Activated CD8-positive, alpha-beta memory T cell treated with anti-CD3 and anti-CD28 coated beads, Interleukin-2, amount 10 ng/mL, durations not matched to agents 7 days and 5 days (primary cell): ENCODE measurements at places on chromosomes 4 and X. TPM values are rescaled to one million over a fixed set of nuclear protein-coding genes. Genes with fewer than 3 reads are reported as not detected.
A peak's percentile ranks its signal among the peaks of the same experiment; 100 is the strongest.

DNA sequence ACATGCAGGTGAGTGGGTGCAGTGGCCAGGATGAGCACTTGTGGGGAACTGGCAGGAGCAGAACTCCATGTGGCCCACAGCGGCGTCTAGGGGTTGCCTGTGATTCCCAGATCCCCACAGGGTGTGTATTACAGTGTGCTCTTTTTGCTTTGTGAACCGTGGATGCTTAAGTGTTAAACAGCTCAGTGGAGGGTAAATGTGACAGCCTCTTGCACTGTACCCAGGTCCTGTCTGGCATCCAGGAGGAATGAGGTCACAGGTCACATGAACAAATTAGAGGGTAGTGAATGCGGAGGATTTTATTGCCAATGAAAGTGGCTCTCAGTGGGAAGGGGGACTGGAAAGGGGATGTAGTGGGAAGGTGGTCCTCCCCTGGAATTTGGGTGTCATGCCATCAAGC, 447.8 kb downstream of the SPRY1 start:
- DNase-seq: no peak
- no peaks in the 10 kb centered on the region for H3K36me3 ChIP-seq
- no peak overlapping the region for H3K4me3 ChIP-seq
- no peaks in the 10 kb centered on the region for H3K4me1 ChIP-seq
- H3K27ac ChIP-seq: no peak overlapping the region
- H3K27me3 ChIP-seq: peaks cover 11% of the 10 kb centered on the region

GRCh38 chr4:85778632-85779131, 303.7 kb downstream of the ARHGAP24 start:
- no peak for DNase-seq
- H3K27me3 ChIP-seq: no peaks in the 10 kb centered on the region
- no peak overlapping the region for H3K4me3 ChIP-seq

DNA sequence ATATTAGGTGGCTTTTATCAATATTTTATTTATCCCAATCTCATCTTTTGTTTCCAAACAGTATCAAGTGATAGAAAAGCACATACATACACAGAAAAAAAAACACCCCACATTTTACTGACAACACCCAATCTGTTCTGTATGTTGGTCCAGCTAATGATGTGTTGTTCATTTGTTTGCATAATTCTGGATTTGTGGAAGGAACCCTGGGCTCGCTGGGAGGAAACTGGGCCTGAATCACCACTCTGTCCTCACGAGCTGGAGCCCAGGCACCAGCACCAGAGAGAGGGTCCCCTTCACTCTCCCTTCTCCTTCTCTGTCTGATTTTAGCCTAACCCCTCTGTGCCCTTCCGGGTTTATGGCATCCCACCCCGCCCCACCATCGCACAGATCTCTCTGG, 79.8 kb downstream of the PSAPL1 start:
- H3K27ac ChIP-seq: no peak overlapping the region
- no peak overlapping the region for H3K4me3 ChIP-seq
- no peaks in the 10 kb centered on the region for H3K36me3 ChIP-seq
- no peak for DNase-seq
- no peaks in the 10 kb centered on the region for H3K27me3 ChIP-seq

DNA sequence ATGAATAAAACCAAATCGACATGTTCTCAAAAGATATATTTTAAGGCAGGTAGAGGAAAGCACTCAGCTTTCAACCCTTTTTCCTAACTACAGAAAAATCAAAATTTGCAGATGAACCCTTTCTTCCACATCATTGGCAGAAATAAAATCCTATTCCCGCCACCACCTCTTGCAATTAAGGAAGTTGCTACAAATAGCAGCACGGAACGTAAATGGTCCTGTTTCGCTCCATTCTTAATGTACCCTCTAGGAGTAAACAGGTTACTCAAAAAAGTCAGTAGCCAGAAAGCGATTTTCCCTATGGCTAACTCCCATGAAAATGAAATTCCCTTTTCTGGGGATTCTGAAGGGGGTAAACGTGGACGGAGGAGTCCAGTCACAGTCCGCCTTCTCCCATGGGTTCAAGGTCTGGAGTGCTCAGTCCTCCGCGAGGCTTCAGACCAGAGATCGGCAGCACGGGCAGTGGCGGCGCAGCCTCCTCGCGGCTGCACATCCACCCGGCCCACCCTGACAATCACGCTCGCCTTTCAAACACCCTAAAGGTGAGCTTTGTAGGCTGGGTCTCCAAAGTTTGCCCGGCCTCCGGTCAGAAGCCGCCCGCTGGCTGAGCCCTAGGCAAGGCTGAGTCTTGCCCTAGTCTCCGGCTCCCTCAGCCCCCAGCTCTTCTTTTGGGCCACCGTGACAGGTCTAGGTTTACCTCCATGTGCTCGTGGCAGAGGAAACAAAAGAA, 1.8 kb downstream of the ATP11C start:
- peaks cover 18% of the 10 kb centered on the region for H3K4me1 ChIP-seq
- H3K4me3 ChIP-seq: peak overlapping the region; percentile 72
- H3K27me3 ChIP-seq: no peaks in the 10 kb centered on the region

- H3K27ac ChIP-seq: no peak overlapping the region
- H3K27me3 ChIP-seq: peaks cover 61% of the 10 kb centered on the region
- peaks cover 1% of the 10 kb centered on the region for H3K36me3 ChIP-seq
- DNase-seq: no peak
Observed at GRCh38 chrX:50471390-50471789, 765 bp upstream of the DGKK start.

GRCh38 chrX:24646745-24647182, 383 bp downstream of the PCYT1B start:
- H3K27me3 ChIP-seq: peaks cover 22% of the 10 kb centered on the region
- peaks cover 10% of the 10 kb centered on the region for H3K4me1 ChIP-seq
- no peak for DNase-seq
- H3K36me3 ChIP-seq: no peaks in the 10 kb centered on the region
- H3K4me3 ChIP-seq: peak overlapping the region; percentile 56

GRCh38 chrX:14843666-14844065, 29.2 kb downstream of the FANCB start:
- no peaks in the 10 kb centered on the region for H3K4me1 ChIP-seq
- peaks cover 26% of the 10 kb centered on the region for H3K36me3 ChIP-seq
- H3K27ac ChIP-seq: no peak overlapping the region
- DNase-seq: no peak
- H3K4me3 ChIP-seq: no peak overlapping the region

DNA sequence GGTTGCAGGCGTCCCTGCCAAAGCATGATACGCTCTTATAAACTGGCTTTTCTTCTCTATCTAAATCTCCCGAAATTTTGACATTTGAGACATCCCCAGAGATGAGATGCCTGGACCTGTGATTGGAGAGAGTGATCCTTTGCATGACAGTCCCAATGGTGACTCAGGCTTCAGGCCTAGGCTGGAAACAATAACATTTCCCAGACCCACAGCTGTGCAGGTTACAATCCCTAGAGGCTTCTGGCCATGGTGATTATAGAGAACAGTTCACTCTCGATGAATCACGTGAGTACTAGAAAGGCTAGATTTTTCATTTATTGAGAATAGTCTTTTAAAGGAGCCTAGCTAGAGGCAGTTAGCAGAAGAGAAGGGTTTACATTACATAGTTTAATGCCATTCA, 75.9 kb downstream of the SPATA18 start:
- H3K27me3 ChIP-seq: peaks cover 7% of the 10 kb centered on the region
- no peaks in the 10 kb centered on the region for H3K36me3 ChIP-seq
- DNase-seq: no peak
- no peaks in the 10 kb centered on the region for H3K4me1 ChIP-seq

- no peaks in the 10 kb centered on the region for H3K4me1 ChIP-seq
- H3K36me3 ChIP-seq: no peaks in the 10 kb centered on the region
- no peak for DNase-seq
- H3K27ac ChIP-seq: no peak overlapping the region
- no peaks in the 10 kb centered on the region for H3K27me3 ChIP-seq
Observed at GRCh38 chrX:150164971-150165600, 198.0 kb upstream of the MAMLD1 start.

DNA sequence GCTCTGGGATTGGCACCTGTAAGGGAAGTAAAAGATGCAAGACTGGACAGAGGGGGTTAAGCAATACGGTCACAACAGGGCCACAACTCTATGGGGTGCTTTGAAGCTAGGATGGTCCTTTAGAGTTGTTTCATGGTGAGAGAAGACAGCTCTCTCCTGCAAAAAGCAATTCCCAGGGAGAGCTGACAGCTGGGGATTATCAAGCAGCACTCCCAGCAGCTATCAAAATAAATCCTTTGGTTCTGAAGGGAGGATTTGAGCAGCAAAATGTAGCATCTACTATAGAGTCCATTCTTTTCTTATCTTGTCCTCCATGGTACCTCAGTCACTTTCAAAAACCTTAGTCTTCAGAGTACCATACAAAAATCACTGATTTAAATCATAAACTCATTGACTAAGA, 35.1 kb upstream of the AP1AR start:
- no peak for DNase-seq
- H3K4me1 ChIP-seq: peaks cover 18% of the 10 kb centered on the region
- peaks cover 3% of the 10 kb centered on the region for H3K36me3 ChIP-seq
- H3K27me3 ChIP-seq: peaks cover 4% of the 10 kb centered on the region
- H3K27ac ChIP-seq: no peak overlapping the region

GRCh38 chrX:109596015-109596414, 29.0 kb downstream of the KCNE5 start:
- H3K27ac ChIP-seq: no peak overlapping the region
- H3K4me1 ChIP-seq: no peaks in the 10 kb centered on the region
- peaks cover 16% of the 10 kb centered on the region for H3K27me3 ChIP-seq
- DNase-seq: no peak
- H3K36me3 ChIP-seq: no peaks in the 10 kb centered on the region

DNA sequence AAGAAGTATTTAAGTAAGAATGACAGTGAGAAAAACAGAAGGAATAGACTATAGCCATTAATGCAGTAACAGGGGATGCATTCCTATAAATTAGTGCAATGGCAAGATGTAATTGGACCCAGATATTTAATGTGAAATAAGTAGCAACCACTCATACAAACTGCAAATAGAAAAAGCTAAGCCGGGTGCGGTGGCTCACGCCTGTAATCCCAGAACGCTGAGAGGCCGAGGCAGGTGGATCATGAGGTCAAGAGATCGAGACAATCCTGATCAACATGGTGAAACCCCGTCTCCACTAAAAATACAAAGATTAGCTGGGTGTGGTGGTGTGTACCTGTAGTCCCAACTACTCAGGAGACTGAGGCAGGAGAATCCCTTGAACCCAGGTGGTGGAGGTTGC, 845.8 kb downstream of the PDHA2 start:
- no peak overlapping the region for H3K4me3 ChIP-seq
- H3K4me1 ChIP-seq: no peaks in the 10 kb centered on the region
- no peaks in the 10 kb centered on the region for H3K27me3 ChIP-seq
- no peak overlapping the region for H3K27ac ChIP-seq
- DNase-seq: no peak
- H3K36me3 ChIP-seq: no peaks in the 10 kb centered on the region

GRCh38 chrX:131955099-131955777, 67.9 kb upstream of the STK26 start:
- H3K27ac ChIP-seq: no peak overlapping the region
- no peak overlapping the region for H3K4me3 ChIP-seq
- H3K4me1 ChIP-seq: peaks cover 7% of the 10 kb centered on the region
- H3K36me3 ChIP-seq: peaks cover 4% of the 10 kb centered on the region
- DNase-seq: no peak

- no peak overlapping the region for H3K4me3 ChIP-seq
- DNase-seq: no peak
- H3K27me3 ChIP-seq: no peaks in the 10 kb centered on the region
- no peaks in the 10 kb centered on the region for H3K36me3 ChIP-seq
- no peaks in the 10 kb centered on the region for H3K4me1 ChIP-seq
Observed at GRCh38 chrX:105221374-105221773, 880 bp upstream of the TEX13A start.

DNA sequence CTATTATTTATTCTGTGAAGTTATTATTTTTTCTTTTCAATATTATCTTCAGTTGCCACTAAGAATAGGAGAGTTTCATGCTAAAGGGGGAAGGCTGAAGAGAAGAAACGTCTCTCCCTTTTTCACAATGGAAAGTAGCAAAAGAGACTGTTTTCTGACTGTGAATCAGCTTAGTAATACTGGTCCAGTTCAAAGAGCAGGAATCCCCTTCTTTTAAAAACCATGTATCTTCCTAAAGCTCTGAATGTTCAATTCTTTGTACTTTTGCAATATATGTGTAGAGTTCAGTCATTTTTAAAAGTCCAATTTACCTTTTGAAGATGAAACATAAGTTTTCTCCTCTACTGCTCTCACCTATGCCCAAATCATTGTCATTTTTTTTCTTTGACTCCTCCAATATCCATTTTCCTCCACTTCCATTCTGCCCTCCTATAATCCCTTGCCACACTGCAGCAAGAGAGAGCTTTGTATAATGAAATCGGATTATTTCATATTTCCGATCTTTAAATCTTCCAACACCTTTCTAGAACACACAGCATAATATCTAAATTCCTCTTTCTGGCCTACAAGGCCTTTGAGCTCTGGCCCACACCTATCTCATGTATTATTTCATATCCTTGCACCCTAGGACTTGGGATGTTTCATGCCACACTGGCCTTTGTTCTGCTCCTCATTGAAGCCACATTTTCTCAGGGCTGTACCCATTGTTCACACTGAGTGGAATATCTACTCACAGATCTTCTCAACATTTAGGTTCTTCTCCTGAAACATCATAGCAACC, 195.3 kb downstream of the CAMK2D start:
- H3K4me1 ChIP-seq: peaks cover 37% of the 10 kb centered on the region
- no peaks in the 10 kb centered on the region for H3K27me3 ChIP-seq
- H3K27ac ChIP-seq: no peak overlapping the region
- H3K36me3 ChIP-seq: peaks cover 33% of the 10 kb centered on the region

GRCh38 chrX:40651620-40652223, 4.4 kb upstream of the CXorf38 start:
- no peaks in the 10 kb centered on the region for H3K27me3 ChIP-seq
- peak; percentile 75 for DNase-seq
- peak overlapping the region; percentile 52 for H3K27ac ChIP-seq
- H3K36me3 ChIP-seq: peaks cover 13% of the 10 kb centered on the region
- H3K4me1 ChIP-seq: peaks cover 3% of the 10 kb centered on the region

DNA sequence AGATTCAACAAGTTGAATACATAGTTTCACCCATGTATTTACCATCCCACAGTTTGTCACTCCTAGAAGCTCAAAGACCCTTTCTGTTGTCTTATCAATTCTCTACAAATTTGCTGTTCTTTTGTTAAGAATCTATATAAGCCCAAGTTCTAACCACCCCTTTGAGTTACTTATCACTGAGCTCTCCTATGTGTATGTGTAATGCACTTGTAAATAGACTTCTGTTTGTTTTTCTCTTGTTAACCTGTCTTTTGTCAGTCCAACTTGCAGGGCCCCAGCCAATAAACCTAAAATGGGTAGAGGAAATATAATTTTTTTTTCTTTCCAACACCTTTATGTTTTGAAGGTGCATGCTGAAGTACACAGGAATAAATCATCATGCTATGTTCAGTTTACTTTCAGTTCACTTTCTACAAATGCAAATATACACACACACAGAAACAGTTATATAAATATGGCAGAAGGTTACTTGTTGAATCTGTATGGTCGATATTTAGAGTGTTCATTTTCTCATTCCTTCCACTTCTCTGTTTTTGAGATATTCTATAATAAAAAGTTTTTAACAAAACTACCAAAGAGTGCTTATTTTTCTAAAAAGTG, 22.3 kb upstream of the CLOCK start:
- no peaks in the 10 kb centered on the region for H3K36me3 ChIP-seq
- H3K4me3 ChIP-seq: no peak overlapping the region
- H3K27me3 ChIP-seq: peaks cover 7% of the 10 kb centered on the region
- no peaks in the 10 kb centered on the region for H3K4me1 ChIP-seq

- H3K27me3 ChIP-seq: peaks cover 8% of the 10 kb centered on the region
- no peak overlapping the region for H3K4me3 ChIP-seq
- H3K36me3 ChIP-seq: no peaks in the 10 kb centered on the region
- H3K27ac ChIP-seq: no peak overlapping the region
Observed at GRCh38 chr4:47659342-47659741, 174.3 kb downstream of the ATP10D start.

Gene SLC39A8
- total RNA-seq: 60.3 TPM

Gene DRP2
- 0.94 TPM for total RNA-seq

Gene LRPAP1
- total RNA-seq: 77.2 TPM

Gene PPBP
- not detected for total RNA-seq

Gene SLC2A9
- total RNA-seq: 1.4 TPM

Gene GC
- total RNA-seq: not detected

Gene F9
- total RNA-seq: not detected

Gene TAF7L
- 0.15 TPM for total RNA-seq

Gene FBXW7
- total RNA-seq: 62.9 TPM
